ENCODE measurements at places on chromosomes 12 and 14.
A peak's percentile ranks its signal among the peaks of the same experiment; 100 is the strongest.

GRCh38 chr12:8637666-8638065, 25.0 kb downstream of the MFAP5 start:
- no peak overlapping the region for H3K4me3 ChIP-seq
- H3K27me3 ChIP-seq: no peaks in the 10 kb centered on the region
- no peaks in the 10 kb centered on the region for H3K36me3 ChIP-seq
- DNase-seq: no peak

- H3K27ac ChIP-seq: no peak overlapping the region
- no peak overlapping the region for H3K4me3 ChIP-seq
- H3K36me3 ChIP-seq: no peaks in the 10 kb centered on the region
- no peaks in the 10 kb centered on the region for H3K27me3 ChIP-seq
- H3K4me1 ChIP-seq: no peaks in the 10 kb centered on the region
- no peak for DNase-seq
Observed at GRCh38 chr14:101096551-101096950, 193.0 kb upstream of the RTL1 start.

GRCh38 chr12:124829008-124829707, 34.5 kb downstream of the SCARB1 start:
- no peaks in the 10 kb centered on the region for H3K27me3 ChIP-seq
- H3K27ac ChIP-seq: no peak overlapping the region
- no peaks in the 10 kb centered on the region for H3K36me3 ChIP-seq
- H3K4me1 ChIP-seq: peaks cover 6% of the 10 kb centered on the region

DNA sequence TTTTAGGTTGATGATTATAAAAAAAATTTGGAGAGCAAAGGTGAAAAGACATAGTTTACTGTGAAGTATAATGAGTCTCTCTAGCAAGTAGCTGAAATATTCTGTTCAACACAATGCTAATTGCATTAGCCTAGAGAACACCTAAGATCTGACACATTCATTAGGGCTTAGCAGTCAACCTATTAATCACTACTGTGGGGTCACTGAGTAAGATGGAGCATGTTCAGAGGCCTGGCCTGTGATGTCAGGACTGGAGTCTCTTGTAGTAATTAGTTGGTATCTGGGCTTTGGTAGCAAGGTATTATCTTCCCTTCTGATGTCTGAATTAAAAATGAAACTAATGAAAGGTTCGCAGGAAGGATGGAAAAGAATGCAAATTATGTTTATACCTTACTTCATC, 112.7 kb downstream of the SLC16A7 start:
- DNase-seq: no peak
- no peaks in the 10 kb centered on the region for H3K4me1 ChIP-seq
- H3K27me3 ChIP-seq: no peaks in the 10 kb centered on the region
- H3K27ac ChIP-seq: no peak overlapping the region

DNA sequence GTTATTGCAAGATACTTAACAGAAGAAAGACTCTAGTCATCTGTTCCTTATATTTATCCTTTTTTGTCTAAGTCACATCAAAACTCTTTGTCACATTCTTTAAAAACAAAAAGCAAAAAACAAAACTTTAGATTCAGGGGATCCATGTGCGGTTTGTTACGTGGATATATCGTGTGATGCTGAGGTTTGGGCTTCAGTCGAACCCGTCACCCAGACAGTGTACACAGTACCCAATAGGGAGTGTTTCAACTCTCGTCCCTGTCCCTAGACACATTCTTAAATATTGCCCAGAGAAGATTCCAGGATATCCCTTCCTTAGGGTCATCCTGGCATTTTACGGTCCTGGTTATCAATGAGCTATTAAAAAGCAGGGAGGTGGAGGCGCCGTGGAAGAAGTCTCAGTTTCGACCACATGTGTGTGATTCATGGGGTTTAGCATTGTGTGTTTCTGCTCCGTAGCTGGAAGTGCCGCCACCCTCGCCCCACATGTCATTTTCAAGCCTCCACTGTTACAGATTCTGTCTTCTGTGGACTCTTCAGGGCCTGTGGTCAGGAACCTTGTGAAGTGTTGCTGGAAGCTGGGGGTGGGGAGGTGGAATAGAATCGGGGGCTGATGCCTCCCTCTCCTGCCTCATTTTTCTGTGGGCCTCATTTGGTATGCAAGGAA, 19.9 kb downstream of the CCND2 start:
- H3K27ac ChIP-seq: no peak overlapping the region
- no peaks in the 10 kb centered on the region for H3K27me3 ChIP-seq
- H3K4me3 ChIP-seq: no peak overlapping the region
- H3K4me1 ChIP-seq: no peaks in the 10 kb centered on the region

GRCh38 chr12:53053218-53054111, 3.6 kb downstream of the TNS2 start:
- H3K4me3 ChIP-seq: peak overlapping the region; percentile 68
- H3K4me1 ChIP-seq: peaks cover 58% of the 10 kb centered on the region
- no peaks in the 10 kb centered on the region for H3K27me3 ChIP-seq
- peak overlapping the region; percentile 99 for H3K27ac ChIP-seq

- peaks cover 11% of the 10 kb centered on the region for H3K36me3 ChIP-seq
- H3K27ac ChIP-seq: no peak overlapping the region
- H3K4me3 ChIP-seq: no peak overlapping the region
- H3K4me1 ChIP-seq: no peaks in the 10 kb centered on the region
Observed at GRCh38 chr12:48040354-48040753, 36.1 kb upstream of the COL2A1 start.
